Cardiac septum (tissue), 1 donor: ENCODE measurements at places on chromosomes 16 and 17. TPM values are rescaled to one million over a fixed set of nuclear protein-coding genes. Genes with fewer than 3 reads are reported as not detected.
A peak's percentile ranks its signal among the peaks of the same experiment; 100 is the strongest.

Gene PMFBP1
- total RNA-seq: 0.08 TPM

Gene COL1A1
- 142 TPM for total RNA-seq

Gene PYY
- total RNA-seq: not detected

Gene UNC45B
- 259 TPM for total RNA-seq

Gene LMF1
- total RNA-seq: 8.4 TPM

Gene NLGN2
- total RNA-seq: 11.0 TPM

DNA sequence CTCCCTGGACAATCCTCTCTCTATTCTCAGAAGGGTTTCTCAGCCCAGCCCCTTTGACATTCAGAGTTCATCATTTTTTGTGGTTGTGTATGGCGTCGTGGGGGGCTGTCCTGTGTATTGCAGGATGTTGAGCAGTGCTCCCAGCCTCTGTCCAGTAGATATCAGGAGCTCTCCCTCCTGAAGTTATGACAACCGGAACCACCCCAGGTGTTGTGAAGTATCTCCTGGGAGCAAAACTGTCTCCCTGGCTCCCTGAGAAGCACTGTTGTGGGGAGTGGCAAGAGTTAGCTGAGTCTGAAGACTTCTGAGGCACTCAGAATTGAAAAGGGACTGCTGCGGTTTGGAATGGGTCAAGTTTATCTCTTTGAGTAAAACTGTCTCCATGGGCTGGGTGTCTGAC is 55.9 kb upstream of the MGAT5B start:
- DNase-seq: no peak

- DNase-seq: peak; percentile 14
Observed at GRCh38 chr17:40517286-40517662, 15.9 kb upstream of the TNS4 start.

DNA sequence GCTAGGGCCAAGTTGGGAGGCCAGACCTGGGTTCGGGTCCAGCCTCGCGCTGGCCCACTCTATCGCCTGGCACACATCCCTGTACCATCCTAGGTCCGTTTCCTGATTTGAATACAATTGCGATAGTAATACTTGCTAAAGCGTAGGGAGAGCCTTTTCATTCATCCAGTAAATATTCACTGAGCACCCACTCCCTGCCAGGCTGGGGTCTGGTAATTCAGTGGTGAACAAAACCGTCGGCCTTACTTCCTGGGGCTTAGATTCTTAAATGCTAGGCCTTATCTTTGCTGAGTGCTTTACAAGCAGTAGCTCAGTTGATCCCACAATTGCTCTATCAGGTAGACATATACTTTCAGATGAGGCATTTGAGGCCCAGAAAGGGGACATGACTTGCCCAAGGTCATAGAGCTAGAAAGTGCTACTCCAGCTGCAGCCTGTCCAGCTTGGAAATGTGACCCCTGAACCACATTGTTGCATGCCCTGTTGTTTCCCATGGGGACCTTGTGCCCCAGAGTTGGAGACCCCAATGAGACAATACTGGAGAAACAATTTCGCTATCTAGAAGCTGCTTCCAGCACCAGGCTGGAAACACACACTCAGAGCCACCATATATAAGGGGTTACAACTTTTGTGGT is 691 bp downstream of the USB1 start:
- DNase-seq: no peak

DNA sequence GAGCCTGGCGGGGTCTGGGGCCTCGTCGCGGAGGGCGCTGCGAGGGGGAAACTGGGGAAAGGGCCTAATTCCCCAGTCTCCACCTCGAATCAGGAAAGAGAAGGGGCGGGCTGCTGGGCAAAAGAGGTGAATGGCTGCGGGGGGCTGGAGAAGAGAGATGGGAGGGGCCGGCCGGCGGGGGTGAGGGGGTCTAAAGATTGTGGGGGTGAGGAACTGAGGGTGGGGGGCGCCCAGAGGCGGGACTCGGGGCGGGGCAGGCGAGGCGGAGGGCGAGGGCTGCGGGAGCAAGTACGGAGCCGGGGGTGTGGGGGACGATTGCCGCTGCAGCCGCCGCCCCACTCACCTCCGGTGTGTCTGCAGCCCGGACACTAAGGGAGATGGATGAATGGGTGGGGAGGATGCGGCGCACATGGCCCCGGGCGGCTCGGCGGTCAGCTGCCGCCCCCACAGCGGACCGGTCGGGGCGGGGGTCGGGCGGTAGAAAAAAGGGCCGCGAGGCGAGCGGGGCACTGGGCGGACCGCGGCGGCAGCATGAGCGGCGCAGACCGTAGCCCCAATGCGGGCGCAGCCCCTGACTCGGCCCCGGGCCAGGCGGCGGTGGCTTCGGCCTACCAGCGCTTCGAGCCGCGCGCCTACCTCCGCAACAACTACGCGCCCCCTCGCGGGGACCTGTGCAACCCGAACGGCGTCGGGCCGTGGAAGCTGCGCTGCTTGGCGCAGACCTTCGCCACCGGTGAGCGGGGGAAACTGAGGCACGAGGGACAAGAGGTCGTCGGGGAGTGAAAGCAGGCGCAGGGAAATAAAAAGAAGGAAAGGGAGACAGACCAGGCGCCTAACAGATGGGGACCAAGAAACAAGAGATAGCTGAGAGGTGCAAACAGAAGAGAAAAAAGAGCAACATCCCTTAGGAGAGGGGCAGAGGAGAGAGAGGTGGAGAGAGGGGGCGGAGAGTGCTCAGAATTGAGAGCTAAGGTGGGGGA is at the start of gene PNMT:
TSS of gene PNMT (plus strand) at position 509 of the 980 bp plus-strand sequence. CDS start at position 532, 23 bp downstream.
- DNase-seq: no peak

GRCh38 chr16:4933433-4933832 is 3.5 kb downstream of the PPL start:
- DNase-seq: no peak

DNA sequence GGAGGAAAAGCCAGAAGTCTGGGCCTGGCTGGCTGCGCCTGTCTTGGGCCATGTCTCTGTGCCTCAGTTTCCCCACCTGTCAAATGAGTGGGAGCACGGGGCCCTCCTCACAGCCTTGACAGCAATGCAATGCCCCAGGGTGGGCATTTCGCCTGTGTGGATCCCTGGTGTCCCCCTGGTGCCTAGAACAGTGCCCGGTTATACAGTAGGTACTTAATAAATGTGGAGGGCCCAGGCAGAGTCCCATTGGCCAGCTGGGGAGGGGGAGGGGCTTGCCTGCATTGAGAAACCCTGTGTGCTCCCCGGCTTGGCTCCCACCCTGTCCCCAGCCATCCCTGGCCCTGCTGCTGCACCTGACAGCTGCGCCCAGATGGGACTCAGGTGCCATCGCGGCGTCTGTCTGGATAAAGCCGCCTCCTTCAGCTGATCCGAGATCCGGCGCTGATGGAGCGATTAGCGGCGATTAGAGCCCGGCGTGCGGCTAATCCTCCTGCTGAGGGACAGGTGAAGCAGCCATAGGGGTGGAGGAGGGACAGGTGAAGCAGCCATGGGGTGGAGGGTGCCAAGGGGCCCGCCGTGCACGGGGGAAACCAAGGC is 12.4 kb downstream of the ZFPM1 start:
- DNase-seq: no peak

DNA sequence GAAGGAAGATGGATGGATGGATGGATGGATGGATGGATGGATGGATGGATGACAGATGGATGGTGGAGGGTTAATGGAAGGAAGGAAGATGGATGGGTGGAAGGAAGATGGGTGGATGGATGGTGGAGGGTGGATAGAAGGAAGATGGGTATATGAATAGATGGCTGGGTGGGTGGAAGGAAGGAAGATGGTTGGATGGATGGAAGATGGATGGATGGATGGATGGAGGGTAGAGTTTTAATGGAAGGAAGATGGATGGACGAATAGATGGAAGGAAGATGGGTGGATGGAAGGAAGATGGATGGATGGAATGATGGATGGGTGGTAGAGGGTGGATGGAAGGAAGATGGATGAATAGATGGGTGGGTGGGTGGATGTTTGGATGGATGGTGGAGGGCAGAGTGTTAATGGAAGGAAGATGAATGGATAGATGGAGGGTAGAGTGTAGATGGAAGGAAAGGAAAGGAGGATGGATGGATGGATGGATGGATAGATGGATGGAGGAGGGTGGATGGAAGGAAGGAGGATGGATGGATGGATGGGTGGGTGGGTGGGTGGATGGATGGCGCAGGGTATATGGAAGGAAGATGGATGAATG is 22.1 kb downstream of the MLYCD start:
- DNase-seq: no peak

- DNase-seq: no peak
Observed at GRCh38 chr16:12410837-12411490, 392.7 kb downstream of the CPPED1 start.

DNA sequence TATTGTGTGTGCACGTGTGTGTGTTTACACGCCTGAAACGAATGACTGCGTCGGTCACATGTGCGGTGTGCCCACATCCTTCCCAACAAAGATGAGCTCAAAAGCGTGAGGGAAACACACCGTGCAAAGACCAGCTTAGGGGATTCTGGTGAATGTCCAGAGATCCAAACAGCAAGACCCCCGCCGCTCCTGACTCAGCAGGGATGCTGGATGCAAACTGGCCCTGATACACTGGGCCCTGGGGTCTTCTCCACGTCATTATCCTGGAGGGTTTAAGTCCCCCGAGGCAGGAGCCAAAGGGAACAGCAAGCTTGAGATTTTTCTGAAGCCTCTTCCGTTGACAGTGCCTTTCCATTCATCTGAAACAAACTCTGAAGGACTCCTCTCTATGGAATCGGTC is 59.2 kb downstream of the TBC1D16 start:
- DNase-seq: no peak

GRCh38 chr16:67459861-67460150 is 21.2 kb downstream of the ATP6V0D1 start:
- DNase-seq: no peak
